ENCODE measurements at places on chromosomes 3 and 15.

GRCh38 chr15:82301296-82302016 lies 38.8 kb downstream of the SAXO2 start:
- DNase-seq = no peak

DNA sequence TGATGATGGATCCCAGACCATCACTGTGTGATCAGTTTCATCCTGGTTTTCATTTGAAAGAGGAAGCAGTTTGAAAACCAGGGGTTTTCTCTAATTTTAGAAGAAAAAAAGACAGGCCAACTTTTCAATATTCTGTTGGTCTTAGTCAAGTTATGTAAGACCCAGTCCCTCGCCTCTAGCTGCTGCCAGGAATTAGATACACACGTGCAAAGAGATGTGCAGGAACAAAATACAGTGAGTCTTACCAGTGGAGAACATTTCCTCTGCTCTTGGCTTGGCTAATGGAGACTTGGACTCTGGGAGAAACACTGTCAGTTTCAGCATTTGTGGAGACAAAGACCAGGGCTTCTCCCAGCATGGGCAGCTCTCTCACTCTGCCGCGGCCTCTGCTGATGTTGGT lies 214.9 kb upstream of the C2CD4B start:
- DNase-seq = no peak

DNA sequence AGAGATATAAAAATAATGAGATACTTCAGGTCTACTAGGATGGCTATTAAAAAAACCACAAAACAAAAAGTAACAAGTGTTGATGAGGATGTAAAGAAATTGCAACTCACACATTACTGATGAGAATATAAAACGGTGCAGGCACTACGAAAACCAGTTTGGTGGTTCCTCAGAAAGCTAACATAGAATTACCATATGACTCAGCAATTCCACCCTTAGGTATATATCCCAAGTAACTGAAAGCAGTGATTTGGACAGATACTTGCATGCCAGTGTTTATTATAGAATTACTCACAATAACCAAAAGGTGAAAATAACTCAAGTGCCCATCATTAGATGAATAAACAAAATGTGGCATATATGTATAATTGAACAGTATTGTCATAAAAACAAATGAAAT lies 87.5 kb upstream of the MELTF start:
- no peak for DNase-seq

DNA sequence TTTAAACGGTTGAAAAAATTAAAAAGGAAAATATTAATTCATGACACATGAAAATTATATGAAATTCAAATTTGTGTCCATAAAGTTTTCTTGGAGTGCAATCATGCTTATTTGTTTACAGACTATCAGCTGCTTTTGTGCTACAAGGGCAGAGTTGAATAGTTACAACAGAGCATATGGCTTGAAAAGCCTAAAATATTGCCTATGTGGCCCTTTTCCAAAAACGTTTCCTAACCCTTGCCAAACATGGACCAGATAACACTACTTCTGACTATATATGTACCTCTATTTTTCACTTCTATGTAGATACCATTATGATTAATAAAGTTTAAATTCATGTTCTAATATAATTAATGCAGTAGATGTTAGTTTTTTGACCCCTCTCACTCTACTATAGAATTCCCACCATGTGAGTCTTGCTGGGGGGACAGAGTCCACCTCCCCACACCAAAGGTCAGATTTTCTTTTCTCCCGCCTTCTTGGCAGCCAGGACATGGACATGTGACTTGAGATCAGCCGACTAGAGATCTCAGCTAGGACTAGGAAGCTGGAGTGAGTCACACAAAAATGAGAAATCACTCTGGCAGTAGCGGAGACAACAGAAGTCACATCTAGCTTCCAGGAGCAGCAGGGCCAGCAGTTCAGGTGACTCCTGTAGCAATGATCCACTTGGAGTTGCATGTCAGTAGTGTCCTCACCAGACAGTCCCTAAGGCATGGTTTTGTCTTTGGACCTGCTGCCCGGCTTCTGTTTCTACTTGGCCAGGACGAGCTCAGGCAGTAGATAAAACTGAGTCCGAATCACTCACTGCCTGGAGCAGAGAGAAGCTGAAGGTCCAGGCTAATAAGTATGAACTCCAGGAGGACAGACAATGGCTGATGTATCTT lies 22.4 kb downstream of the CIAO2A start:
- DNase-seq = no peak

- no peak for DNase-seq
Observed at GRCh38 chr15:90957031-90957790, 2.5 kb downstream of the RCCD1 start.

GRCh38 chr3:180383332-180384020 lies 218.5 kb upstream of the TTC14 start:
- DNase-seq = no peak

- DNase-seq = no peak
Observed at GRCh38 chr3:43733459-43734384, 43.0 kb downstream of the ABHD5 start.

DNA sequence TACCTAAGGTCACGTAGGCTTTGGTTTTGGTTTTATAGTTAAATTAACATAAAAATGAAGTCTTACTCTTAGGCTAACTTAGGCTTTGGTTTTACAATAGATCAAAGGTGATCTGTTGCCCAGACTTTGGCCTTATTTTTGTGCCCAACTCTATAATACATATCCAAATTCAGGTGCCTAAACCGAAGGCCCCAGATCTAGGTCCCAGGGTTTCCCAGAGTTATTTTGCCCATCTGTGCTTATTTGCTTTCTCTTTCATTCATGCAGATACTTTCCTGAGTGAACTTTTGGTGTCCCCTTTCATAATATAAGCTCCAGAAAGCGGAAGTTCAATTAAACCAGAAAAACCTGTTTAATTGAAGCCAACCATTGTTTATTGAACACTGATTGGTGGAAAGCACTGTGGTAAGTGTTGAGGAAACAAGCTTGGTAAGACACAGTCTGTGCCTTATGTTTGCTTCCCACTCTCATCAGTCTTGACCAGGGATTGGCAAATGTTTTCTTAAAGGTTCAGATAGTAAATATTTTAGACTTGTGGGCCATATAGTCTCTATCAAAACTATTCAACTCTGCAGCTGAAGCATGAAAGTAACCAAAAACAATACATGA lies 209.7 kb downstream of the WDR72 start:
- DNase-seq = no peak

- DNase-seq = no peak
Observed at GRCh38 chr15:24858737-24859601, 95.8 kb upstream of the SNRPN start.

GRCh38 chr3:179701176-179701827 lies 48.5 kb downstream of the USP13 start:
- no peak for DNase-seq

GRCh38 chr3:79019137-79019923 lies 748.5 kb downstream of the ROBO1 start:
- DNase-seq = peak; percentile 71

DNA sequence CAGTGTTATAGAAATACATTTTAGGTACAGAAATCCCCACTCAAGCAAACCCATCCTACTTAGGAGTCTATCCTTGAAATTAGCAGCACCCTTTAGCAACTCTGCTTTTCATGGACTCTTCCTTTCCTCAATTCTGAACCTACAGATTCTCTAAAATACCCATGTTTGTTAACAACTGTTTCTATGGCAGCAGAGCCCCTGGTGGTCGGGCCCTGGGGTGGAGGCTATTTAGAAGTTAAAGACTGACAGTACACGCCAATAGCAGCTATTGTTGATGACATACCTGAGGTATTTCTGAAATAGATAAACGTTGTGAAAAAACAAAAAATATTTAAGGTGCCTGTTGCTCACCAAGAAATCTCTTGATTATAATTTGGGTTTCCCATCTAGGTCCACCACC lies 23.4 kb upstream of the NRG4 start:
- DNase-seq = no peak

- no peak for DNase-seq
Observed at GRCh38 chr3:148751461-148751860, 53.8 kb downstream of the AGTR1 start.

- no peak for DNase-seq
Observed at GRCh38 chr3:55538158-55538557, 51.1 kb upstream of the WNT5A start.

DNA sequence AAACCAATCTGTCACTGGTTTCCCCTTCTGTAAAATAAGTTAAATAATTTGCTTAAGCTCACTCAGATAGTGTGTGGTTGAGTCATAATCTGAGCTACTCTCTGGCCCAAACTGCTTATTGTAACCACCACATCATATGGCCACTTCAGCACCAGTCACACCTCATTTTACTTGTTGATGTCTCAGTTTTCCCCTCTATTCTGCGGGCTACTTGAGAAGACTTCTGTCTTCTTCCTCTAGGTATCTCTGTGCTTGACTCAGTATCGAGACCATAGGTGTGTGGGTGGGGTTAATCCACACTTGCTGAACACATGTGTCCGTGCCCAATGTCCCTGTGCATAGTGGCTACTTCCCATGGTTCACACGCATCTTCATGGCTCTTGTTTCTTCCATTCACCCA lies 32.9 kb downstream of the CRYGS start:
- DNase-seq = no peak

- no peak for DNase-seq
Observed at GRCh38 chr3:111863942-111864694, 5.1 kb downstream of the PHLDB2 start.

DNA sequence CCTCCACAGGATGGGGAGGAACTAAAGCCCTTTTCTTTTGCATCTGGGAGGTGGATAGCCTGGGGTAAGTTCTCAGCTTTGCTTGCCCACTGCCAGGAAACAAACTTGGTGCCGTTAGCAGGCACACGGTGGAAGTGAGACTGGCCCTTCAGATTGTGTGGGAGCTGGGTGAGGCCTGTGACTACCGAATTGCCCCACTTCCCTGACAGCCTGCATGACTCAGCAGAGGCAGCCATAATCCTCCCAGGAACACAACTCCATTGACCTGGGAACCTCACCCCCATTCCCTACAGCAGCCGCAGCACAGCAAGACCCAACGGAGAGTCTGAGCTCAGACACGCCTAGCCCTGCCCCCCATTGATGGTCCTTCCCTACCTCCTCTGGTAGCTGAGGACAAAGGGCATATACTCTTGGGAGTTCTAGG lies 282.6 kb downstream of the KLF13 start:
- DNase-seq = no peak

- DNase-seq = no peak
Observed at GRCh38 chr3:112353365-112353764, 20.4 kb downstream of the CD200 start.

DNA sequence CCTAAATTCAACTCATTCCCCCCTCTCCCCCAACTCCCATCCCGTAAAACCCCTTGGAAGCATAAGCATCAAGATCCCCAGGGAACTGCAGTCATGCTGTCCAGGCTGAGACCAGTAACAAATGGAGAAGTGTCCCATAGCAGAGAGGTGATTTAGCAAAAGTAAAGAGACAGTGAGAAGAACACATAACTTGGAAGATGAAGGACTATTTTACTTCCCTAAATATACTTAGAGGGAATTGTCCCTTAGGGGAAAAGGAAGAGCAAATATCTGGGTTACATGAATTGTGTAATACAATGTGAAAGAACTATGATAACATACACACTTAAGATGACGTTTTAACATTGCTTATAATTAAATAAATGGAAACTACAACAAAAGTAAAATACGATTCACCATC lies 61.6 kb upstream of the LRRFIP2 start:
- no peak for DNase-seq

DNA sequence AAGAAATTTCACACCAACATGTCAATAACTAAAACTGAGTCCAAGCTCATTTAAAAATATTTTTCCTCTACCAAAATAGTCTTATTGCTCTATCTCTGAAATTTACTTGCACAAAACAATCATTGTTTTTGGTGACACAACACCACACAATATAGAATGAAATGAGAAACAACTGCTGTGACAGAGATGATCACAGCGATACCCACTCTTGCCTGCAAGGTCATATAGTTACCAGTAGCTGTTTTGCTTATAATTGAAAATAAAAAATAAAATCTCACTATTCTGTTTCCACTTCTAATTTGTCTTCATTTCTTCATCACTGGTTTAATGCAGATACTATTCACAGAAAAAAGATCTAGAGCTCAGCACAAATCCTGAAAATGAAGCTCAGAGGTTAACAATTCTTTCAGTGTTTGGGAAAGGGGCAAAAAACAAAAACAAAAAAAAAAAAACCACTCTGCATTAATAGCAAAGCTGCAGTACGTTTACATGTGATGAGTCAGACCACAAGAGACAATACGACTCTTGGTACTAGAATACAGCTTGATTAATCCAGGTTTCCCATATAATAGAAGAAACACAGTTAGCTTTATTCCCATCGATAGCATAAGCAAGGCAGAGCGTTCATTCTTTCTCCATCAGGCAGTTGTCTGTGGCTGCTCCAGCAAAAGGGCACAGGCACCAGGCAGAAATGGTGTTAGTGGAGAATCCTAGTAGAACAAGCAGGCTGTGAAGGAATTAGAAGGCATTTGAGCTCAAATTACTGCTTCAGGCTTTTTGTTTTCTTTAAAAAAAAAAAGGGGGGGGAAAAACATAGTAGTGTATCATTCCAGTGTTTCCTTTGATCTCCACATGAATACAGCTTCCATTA lies 773 bp downstream of the ANKRD28 start:
- no peak for DNase-seq

DNA sequence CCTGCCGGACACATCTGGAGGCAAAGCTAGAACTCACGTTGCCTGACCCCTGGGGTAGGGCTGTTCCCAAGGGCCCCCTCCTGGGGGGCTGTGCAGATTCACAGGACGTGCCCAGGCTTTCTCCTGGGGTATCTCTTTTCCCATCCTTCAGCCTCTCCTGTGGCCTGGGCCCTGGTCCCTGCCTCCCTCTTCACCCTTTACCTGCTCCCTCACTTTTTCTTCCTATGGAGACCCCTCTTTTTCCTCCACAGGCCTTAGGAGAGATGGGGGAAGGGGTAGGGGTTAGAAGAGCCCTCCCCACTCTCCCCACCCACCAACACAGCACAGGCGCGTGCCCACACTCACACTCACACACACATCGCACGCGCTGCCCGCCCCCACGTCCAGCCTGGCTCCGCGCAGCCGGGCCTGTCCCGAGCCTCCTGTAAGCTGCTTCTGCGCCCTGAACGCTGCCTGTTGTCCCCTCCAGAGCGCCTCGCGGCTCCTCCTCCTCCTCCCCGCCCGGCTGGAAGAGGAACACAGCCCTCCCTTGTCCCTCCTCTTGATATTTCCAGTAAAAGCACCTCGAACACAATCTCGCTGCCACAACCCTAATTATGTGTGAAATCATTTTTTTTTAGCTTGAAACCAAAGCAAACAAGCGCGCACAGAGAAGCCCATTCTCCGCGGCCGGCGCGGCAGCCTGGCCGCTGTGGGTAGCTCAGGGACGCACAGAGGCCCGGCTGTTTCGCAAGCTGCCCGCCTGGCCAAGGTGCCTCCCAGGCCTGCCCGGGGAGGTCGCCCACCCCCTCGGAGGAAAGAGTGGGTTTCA lies 33.9 kb upstream of the ACAN start:
- DNase-seq = no peak

- no peak for DNase-seq
Observed at GRCh38 chr15:26372706-26373105, 400.2 kb downstream of the GABRB3 start.

GRCh38 chr3:17909714-17910113 lies 167.3 kb upstream of the TBC1D5 start:
- DNase-seq = no peak

DNA sequence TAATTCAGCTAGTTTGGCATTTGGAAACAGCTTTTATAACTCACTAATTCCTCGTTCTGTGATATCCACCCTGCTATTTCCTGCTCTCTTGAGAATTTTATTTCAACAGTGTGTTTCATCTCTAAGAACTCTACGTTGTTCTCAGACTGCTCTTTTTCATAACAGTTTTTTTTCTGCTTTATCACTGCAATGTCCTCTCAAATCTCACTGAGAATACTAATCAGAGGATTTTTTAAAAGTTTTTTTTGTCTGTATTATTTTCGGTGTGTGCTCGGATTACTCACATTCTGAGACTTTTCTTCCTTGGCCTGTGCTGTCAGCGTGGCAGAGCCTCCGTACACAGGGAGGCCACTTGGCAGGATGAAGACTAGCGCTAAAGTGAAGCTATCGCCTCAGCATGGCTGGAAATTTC lies 59.4 kb upstream of the NEO1 start:
- DNase-seq = no peak

Data from NCI-H1092 (cell line).